Endothelial cell of coronary artery (primary cell): ENCODE measurements at places on chromosomes 13 and 19. TPM values are rescaled to one million over a fixed set of nuclear protein-coding genes. Genes with fewer than 3 reads are reported as not detected.

Gene CABP5
- not detected in 2 replicates for total RNA-seq

Gene ZNF578
- 0.72 and 1.8 TPM in 2 replicates for total RNA-seq

Gene ZFP28
- 3.5 and 5.4 TPM in 2 replicates for total RNA-seq

Gene PRR12
- total RNA-seq, result 1.8 and 3.6 TPM in 2 replicates

Gene CERS4
- 1.8 and 2.5 TPM in 2 replicates for total RNA-seq

Gene ADGRE1
- total RNA-seq, result not detected in 2 replicates

Gene ZNF546
- total RNA-seq, result 3.2 and 4.1 TPM in 2 replicates

Gene TEX29
- not detected in 2 replicates for total RNA-seq

Gene CEACAM16
- total RNA-seq, result 0.09 TPM in 1 of 2 replicates, not detected in the other

Gene PROZ
- total RNA-seq, result not detected in 2 replicates

Gene MIR17HG
- total RNA-seq, result 7.2 and 9.3 TPM in 2 replicates

Gene ZNF776
- 17.5 and 18.3 TPM in 2 replicates for total RNA-seq

Gene PRODH2
- not detected in 2 replicates for total RNA-seq

Gene CCDC8
- total RNA-seq, result 0.45 and 3.2 TPM in 2 replicates

Gene NECTIN2
- total RNA-seq, result 90.7 and 110 TPM in 2 replicates

Gene TEX26
- not detected in 2 replicates for total RNA-seq

Gene WTIP
- 37.2 and 43.2 TPM in 2 replicates for total RNA-seq

Gene ELAVL1
- 43.6 and 46.3 TPM in 2 replicates for total RNA-seq

Gene WDR88
- total RNA-seq, result not detected in 2 replicates

Gene CDX2
- not detected in 2 replicates for total RNA-seq

Gene ACOD1
- not detected in 2 replicates for total RNA-seq

Gene KLF2
- 7.2 and 15.4 TPM in 2 replicates for total RNA-seq

Gene PBX4
- total RNA-seq, result not detected in 2 replicates

Gene PLIN5
- under 0.01 and 0.09 TPM in 2 replicates for total RNA-seq

Gene HRC
- not detected in 2 replicates for total RNA-seq

Gene RPL21
- total RNA-seq, result 693 and 960 TPM in 2 replicates

Gene ZNF540
- total RNA-seq, result under 0.01 and 0.28 TPM in 2 replicates

Gene PGLYRP1
- not detected in 2 replicates for total RNA-seq

Gene FAM32A
- 108 and 121 TPM in 2 replicates for total RNA-seq

Gene GPR32
- not detected in 2 replicates for total RNA-seq

Gene ZNF709
- total RNA-seq, result 2.6 and 3.6 TPM in 2 replicates

Gene ELF1
- 45.1 and 47.7 TPM in 2 replicates for total RNA-seq

Gene SPC24
- total RNA-seq, result 37.4 and 77.4 TPM in 2 replicates

Gene ZNF177
- 0.72 and 1.2 TPM in 2 replicates for total RNA-seq

Gene TMEM190
- not detected in 2 replicates for total RNA-seq

Gene SYNGR4
- not detected in 2 replicates for total RNA-seq

Gene C19orf33
- 19.2 and 22.1 TPM in 2 replicates for total RNA-seq

Gene LILRA1
- total RNA-seq, result not detected in 2 replicates

Gene PTGIR
- total RNA-seq, result 0.27 and 3.4 TPM in 2 replicates

Gene SHANK1
- total RNA-seq, result 1.0 and 1.9 TPM in 2 replicates

Gene PSG11
- not detected in 2 replicates for total RNA-seq

Gene KLHL1
- not detected in 2 replicates for total RNA-seq

Gene ZNF433
- 1.7 and 2.8 TPM in 2 replicates for total RNA-seq

Gene ZNF264
- 23.8 and 29.5 TPM in 2 replicates for total RNA-seq

Gene KLK7
- total RNA-seq, result not detected in 2 replicates

Gene ZDHHC20
- 77.7 and 84.4 TPM in 2 replicates for total RNA-seq

Gene FAM216B
- not detected in 2 replicates for total RNA-seq

Gene PRSS57
- not detected in 2 replicates for total RNA-seq

Gene FUT2
- not detected in 2 replicates for total RNA-seq

Gene SPRY2
- total RNA-seq, result 16.2 and 19.1 TPM in 2 replicates

Gene THSD8
- total RNA-seq, result not detected in 2 replicates
